GM23248 (cell line): ENCODE measurements at places on chromosomes 3 and 15.

GRCh38 chr3:140207541-140207940, 272.6 kb downstream of the CLSTN2 start:
- DNase-seq: no peak

DNA sequence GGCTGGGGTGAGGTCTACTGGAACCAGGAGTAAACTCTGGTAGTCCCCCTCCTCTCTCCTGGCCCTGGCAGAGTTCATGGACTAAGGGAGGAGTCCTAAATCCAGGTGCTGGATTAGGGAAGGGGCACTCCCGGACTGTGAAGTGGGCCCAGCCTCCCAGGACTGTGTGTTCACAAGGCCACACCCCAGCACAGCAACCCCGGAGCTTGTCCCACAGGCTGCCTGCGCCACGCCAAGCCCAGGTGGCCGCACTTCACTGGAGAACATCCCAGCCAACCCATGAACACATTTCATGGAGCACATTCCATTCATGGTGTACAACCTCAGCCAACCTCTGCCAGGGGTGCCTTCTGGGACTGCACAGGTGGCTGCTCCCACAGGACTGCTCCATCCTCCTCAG, 8.2 kb downstream of the ARPIN start:
- no peak for DNase-seq

GRCh38 chr3:37993820-37994638, 3.4 kb downstream of the VILL start:
- peak; percentile 92 for DNase-seq

DNA sequence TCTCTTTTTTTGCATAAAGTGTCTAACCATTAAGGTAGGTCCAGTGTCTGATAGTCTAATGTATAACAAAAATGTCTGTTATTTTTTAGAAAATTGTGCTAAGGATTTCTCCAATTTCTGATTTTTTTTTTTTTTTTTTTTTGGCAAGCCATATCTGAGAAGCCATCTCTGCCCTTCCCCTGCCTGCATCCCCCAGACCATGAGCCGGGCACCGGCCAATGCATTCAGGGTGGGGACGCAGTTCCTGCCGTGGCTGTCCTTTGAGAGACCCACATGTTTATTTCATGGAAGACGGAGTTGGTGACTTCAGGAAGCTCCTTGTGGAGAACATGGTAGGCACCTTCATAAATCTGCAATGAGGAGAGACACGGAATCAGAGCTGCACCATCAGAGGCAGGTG, 19.2 kb downstream of the ABTB1 start:
- no peak for DNase-seq

DNA sequence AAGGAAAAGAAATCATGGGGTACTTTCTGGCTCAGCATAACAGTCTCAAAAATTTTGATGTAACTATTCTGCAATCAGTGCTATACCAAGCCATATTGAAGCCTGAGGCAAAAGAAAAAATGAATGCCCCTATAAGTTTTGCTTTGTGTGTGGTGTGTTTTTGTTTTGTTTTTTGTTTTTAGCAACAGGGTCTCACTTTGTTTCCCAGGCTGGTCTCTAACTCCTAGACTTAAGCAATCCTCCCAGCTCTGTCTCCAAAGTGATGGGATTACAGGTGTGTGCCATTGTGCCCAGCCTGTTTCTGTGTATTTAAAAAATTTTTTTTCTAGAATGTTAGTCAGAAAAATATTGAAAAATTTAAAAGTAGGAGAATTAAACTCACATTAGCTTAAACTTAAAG, 93.2 kb downstream of the ZNF280D start:
- DNase-seq: no peak

DNA sequence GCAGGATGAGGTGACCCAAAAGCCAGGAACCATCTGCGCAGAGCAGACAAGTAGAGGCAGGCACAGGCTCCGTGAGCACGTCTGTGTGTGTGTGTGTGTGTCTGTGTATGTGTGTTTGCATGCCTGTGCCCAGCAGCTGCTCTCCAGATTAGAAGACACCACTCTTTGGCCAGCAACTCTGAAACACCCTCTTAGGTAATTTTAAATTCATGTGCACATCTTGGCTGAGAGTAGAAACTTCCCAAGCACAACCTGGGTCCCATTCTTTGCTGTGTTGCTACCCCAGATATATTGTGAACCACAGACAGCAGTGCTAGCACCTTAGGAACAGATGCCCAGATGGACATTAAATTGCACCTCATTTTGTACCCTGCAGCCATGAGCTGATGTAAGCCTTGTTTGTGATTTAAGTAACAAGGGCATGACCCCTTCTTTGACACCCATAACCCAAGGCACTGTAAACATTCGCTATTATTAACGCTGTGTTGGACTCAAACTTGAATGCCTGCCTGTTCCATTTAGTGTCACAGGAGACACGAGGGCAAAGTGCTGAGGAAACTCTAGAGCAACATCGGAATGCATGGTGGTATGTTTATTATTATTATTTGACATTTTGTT, at the start of gene FILIP1L:
FILIP1L (minus strand) TSS at position 89 of the 618 bp plus-strand sequence.
- no peak for DNase-seq

GRCh38 chr3:171916888-171917287, 73.7 kb downstream of the TMEM212 start:
- DNase-seq: no peak

GRCh38 chr3:56303487-56303886, 164.8 kb downstream of the ERC2 start:
- DNase-seq: peak; percentile 54

DNA sequence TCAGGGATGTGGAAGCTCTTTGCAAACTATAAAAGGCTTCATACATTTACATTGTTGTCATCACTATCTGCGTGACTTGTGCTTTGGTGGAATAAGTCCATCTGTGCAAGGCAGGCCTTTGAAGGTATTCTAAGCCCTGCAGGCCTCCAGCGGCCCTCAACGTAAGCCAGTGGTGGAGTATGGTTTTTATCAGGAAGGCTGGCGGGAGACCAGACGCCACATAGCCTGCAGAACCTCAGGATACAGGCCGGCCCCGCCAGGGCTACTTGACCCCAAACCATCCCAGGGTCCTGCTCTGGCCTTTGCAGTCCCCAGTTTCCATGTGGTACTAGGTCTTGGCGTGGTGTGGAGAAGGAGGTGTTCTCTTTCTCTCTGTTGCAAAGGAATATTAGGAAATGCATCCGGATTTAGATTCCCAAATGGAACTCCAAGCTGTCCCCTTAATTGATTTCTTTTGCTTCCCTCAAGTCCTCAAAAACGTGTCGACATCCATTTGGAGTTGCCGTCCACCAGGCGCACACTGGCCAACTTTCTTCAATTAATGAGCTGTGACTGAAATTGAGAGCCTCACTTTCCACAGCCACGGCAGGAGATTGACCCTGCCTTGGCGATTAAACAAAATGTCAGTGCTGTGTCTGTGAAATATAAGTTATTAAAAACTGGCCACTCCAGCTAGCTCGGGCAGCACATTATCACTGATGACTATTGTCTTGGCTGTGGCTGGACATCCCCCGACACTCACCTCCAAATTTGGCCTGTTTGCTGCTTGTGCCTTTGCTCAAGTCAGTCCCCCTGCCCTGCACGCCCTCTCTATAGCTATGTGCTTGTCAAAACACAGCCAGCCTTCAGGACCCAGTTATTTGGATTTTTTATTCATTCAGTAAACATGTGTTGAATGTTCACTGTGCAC, 239.8 kb upstream of the TLE3 start:
- DNase-seq: no peak

DNA sequence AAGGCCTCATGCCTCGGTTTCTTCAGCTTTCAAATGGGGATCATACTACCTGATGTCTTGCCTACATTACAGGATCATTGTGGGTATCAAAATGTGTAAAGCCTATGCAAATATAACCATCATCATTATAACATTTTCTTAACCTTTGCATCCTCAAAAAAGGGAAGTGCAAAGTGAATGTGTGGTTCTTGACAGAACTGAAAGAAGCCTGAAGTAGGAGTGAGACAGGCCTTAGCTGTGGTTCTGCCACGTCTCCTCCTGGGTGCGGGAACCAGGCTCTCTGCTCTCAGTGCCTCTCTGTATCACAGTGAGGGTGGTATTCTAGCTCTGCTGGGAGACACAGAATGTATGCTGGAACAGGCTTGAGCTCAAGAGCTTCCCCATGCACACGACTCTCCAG, 316.9 kb upstream of the ICE2 start:
- no peak for DNase-seq
